ENCODE measurements at places on chromosomes 5 and 9. TPM values are rescaled to one million over a fixed set of nuclear protein-coding genes. Genes with fewer than 3 reads are reported as not detected.

DNA sequence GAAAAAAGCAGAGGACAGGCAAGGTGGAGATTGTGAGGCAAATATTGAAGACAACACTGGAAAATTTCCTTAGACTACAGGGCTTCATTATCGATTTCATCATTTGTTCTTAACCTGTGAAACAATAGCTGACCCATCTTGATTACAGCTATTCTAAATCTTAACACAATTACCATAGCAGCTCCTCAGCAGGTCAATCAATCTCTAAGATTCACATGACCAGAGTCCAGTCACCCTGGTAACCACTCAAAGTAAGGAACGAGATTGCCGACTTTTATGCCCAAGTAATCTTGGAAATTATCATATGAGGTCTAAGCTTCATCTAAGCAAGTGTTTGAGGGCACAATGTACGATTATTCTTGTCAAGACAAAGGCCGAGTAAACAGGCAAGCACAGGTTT lies 93.8 kb downstream of the TTC39B start:
- DNase-seq, result no peak

GRCh38 chr9:124555043-124555442 lies 47.8 kb upstream of the NR5A1 start:
- no peak for DNase-seq

GRCh38 chr5:89706731-89707130 lies 702.8 kb downstream of the CETN3 start:
- no peak for DNase-seq

ANKRD34B gene
- total RNA-seq, result not detected

DNA sequence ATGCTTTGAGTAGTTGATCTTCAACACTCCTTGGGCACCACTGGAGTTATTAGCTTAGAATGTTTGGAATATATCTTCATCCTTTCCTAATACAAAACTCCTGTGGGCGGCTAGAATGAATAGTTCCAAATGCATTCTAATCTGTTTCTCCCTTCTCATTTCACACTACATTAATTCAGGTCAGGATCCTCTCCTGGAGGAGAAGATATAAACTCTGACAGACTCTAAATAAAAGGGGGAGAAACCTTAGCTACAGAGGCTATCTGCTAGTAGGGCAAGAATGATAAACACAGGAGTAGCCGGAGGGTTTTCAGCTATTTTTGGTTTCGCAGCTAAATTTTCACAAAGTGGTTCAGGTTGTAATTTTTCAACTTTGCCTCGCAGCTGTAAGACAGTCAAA lies 45.2 kb upstream of the FAM240B start:
- no peak for DNase-seq

DNA sequence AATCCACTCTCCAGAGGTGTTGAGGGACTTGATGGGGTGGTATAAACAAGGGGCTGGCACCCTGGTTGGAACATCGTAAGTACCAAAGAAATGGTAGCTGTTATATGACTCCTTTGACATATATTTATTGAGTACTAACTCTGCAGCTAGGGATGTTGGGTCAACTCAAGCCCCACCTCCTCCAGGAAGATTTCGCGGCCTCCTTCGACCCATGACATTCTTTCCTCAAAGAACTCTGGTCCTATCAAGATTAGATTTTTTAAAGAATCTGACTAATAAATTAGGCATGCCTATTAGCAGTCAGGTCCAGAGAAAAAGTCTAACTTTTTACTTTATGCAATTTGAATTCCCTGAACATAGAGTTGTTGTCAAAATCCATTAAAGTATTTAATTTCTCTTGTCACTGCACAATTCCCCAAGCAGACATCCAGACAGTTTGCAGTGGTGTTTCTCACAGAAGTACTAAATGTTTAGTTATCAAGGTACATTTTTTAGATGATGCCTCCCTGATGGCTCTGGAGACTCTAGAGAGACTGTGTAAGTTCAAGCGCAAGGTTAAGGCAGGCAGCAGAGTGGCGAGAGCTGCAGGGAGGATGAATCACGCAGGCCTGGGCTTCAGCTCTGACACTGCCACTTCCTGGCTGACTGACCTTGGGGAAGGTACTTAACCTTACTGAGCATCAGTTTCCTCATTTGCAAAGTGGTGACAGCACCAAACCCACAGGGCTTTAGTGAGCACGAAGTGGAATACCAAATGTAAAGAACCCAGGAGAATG lies 209.6 kb downstream of the TTLL11 start:
- peak; percentile 23 for DNase-seq
